Right atrium auricular region (tissue), 2 donors: ENCODE measurements at places on chromosomes 6 and 20. TPM values are rescaled to one million over a fixed set of nuclear protein-coding genes. Genes with fewer than 3 reads are reported as not detected.

The BPIFB4 gene
- not detected for total RNA-seq

The NRN1 gene
- 7.5 TPM for total RNA-seq

The CENPQ gene
- 2.9 TPM for total RNA-seq

The C4B gene
- 150 TPM for total RNA-seq

The FILIP1 gene
- total RNA-seq = 117 TPM

The NMBR gene
- not detected for total RNA-seq

The IBTK gene
- total RNA-seq = 24.8 TPM

The FHL5 gene
- 0.35 TPM for total RNA-seq

The CDSN gene
- total RNA-seq = not detected

The LRRN4 gene
- total RNA-seq = 36.7 TPM

The SHLD1 gene
- 9.6 TPM for total RNA-seq

The IP6K3 gene
- total RNA-seq = 29.9 TPM

The KIAA1755 gene
- 4.2 TPM for total RNA-seq

The EEF1A2 gene
- total RNA-seq = 886 TPM

The TINAG gene
- total RNA-seq = not detected

The FOXS1 gene
- total RNA-seq = 4.2 TPM

The ATP9A gene
- total RNA-seq = 19.5 TPM

The PRSS16 gene
- total RNA-seq = 1.7 TPM
